ENCODE measurements at places on chromosomes 1 and 21.

DNA sequence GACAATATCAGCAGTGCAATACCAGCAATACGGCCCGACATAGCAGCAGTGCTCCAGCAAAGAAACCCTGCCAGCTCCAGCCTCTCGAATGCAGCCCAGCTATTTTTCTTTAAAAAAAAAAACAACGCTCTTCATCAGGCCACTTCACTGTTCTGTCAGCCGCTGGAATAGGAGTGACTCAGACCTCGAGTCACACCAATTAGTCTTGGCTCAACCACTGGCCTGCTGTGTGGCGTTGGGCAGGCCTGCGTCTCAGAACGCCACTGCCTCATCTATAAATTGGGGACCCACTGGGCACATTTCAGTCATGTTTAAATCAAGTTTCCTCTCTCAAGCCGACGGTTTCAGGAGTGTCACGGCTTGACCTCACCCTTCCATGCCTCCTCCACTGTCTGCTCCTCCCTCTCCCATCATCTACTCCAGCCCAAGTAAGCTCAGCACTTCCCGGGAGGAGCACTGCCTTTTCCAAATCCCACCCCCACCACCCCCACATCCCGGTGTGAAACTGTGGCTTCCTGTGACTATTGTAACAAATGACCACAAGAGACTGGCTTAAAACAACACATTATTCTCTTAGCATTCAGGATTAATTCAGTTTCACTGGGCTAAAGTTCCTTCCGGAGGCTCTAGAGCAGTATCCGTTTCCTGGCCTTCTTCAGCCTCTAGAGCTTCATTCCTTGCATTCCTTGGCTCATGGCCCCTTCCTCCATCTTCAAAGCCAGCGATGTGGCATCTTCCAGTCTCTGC lies 71.9 kb upstream of the EFHD2 start:
- no peak for DNase-seq

GRCh38 chr21:26925636-26926035 lies 41.3 kb downstream of the ADAMTS5 start:
- no peak for DNase-seq

DNA sequence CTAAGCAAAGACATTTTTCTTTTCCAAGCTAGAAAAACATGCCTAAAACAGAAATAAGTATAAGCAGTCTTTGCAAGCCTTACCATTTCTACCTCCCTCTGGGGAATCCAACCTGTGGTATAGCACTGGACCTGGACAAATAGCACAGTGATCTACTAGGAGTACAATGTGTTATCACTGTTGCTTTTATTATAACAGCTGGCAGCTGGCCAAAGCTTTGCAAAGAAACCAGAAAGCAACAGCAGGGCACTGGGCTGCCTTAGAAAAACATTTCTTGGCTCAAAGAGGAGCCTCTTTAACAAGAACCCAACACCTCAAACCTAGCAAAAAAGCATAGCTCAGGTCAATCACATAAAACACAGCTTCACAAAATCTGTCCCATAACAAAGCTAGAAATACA lies 294.5 kb upstream of the GREM2 start:
- no peak for DNase-seq

DNA sequence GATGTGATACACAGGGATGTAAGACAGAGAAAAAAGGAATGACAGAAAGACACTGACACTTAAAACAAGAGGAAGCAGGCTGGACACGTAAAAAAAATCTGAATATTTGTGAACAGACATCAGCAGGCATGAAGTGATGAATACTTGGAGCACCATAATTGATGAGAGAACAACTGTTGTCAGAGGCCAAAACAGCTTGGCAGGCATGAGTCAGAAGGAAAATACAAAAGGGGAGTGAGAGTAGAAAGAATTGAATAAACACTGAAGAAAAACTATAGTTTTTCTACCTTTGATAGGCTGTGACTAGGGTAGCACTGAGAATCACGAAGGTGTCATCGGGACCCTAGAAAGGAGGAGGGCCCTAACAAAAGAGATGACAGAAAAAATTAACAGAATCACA lies 21.6 kb upstream of the GUCA2A start:
- DNase-seq, result no peak

- DNase-seq, result no peak
Observed at GRCh38 chr1:119133987-119134386, 6.5 kb downstream of the WARS2 start.

GRCh38 chr1:94792473-94793295 lies 27.5 kb upstream of the SLC44A3 start:
- no peak for DNase-seq

Data from suprapubic skin (tissue), 4 donors.